ENCODE measurements at places on chromosomes 5 and 9. TPM values are rescaled to one million over a fixed set of nuclear protein-coding genes. Genes with fewer than 3 reads are reported as not detected.

ZFP37 gene
- 9.6 TPM for polyA plus RNA-seq

PCA3 gene
- polyA plus RNA-seq, result 2.2 TPM

SLIT3 gene
- polyA plus RNA-seq, result 41.2 TPM

SCGB3A2 gene
- polyA plus RNA-seq, result 0.95 TPM

IFNA13 gene
- not detected for polyA plus RNA-seq

NDUFS4 gene
- polyA plus RNA-seq, result 145 TPM

HMMR gene
- 21.9 TPM for polyA plus RNA-seq

MYOZ3 gene
- 7.2 TPM for polyA plus RNA-seq

TAF11L12 gene
- not detected for polyA plus RNA-seq

BARHL1 gene
- polyA plus RNA-seq, result 0.12 TPM

SMIM3 gene
- 21.6 TPM for polyA plus RNA-seq

IL9 gene
- polyA plus RNA-seq, result not detected

ANKRD18A gene
- 3.9 TPM for polyA plus RNA-seq

SETX gene
- 42.8 TPM for polyA plus RNA-seq

C9 gene
- 0.44 TPM for polyA plus RNA-seq

PHF24 gene
- 0.13 TPM for polyA plus RNA-seq

GDA gene
- 0.34 TPM for polyA plus RNA-seq

TRIM7 gene
- polyA plus RNA-seq, result 0.31 TPM

LMX1B gene
- polyA plus RNA-seq, result 22.4 TPM

HAUS6 gene
- 17.1 TPM for polyA plus RNA-seq

PCDHB5 gene
- polyA plus RNA-seq, result 5.3 TPM

SPACA9 gene
- polyA plus RNA-seq, result 10.8 TPM

ORM2 gene
- polyA plus RNA-seq, result not detected

SPATA31A3 gene
- polyA plus RNA-seq, result not detected

SPINK6 gene
- not detected for polyA plus RNA-seq

SLC36A2 gene
- polyA plus RNA-seq, result 7.6 TPM

CNTFR gene
- polyA plus RNA-seq, result 31.6 TPM

SPAAR gene
- 1.8 TPM for polyA plus RNA-seq

COMMD10 gene
- polyA plus RNA-seq, result 54.4 TPM

PSAT1 gene
- polyA plus RNA-seq, result 73.4 TPM

PCDHB16 gene
- 6.5 TPM for polyA plus RNA-seq

LYSMD3 gene
- polyA plus RNA-seq, result 31.2 TPM

KCNN2 gene
- polyA plus RNA-seq, result 4.6 TPM

EPB41L4A gene
- 24.5 TPM for polyA plus RNA-seq

PCDHB8 gene
- polyA plus RNA-seq, result 1.5 TPM

DMRT2 gene
- 2.0 TPM for polyA plus RNA-seq

IL3 gene
- polyA plus RNA-seq, result not detected

FOXI1 gene
- polyA plus RNA-seq, result 8.2 TPM

CDH9 gene
- 7.2 TPM for polyA plus RNA-seq

PCDHB14 gene
- 10.2 TPM for polyA plus RNA-seq

AGXT2 gene
- polyA plus RNA-seq, result 60.3 TPM
